H4 (cell line): ENCODE measurements at places on chromosomes 16 and 17. TPM values are rescaled to one million over a fixed set of nuclear protein-coding genes. Genes with fewer than 3 reads are reported as not detected.

- DNase-seq: no peak
Measured at GRCh38 chr17:51672065-51672464, 411.7 kb downstream of the UTP18 start.

DNA sequence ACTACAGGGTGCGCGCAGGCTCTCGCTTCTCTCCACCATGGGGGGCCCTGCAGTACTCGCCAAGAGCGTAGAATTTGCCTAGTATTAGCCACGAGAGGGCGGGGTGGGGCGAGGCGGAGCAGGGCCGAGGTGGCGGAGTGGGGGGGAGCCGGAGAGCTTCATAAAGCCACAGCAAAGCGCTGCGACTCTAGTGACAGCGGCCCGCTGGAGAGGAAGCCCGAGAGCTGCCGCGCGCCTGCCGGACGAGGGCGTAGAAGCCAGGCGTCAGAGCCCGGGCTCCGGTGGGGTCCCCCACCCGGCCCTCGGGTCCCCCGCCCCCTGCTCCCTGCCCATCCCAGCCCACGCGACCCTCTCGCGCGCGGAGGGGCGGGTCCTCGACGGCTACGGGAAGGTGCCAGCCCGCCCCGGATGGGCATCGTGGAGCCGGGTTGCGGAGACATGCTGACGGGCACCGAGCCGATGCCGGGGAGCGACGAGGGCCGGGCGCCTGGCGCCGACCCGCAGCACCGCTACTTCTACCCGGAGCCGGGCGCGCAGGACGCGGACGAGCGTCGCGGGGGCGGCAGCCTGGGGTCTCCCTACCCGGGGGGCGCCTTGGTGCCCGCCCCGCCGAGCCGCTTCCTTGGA, at the start of gene TBX21:
TBX21 (plus strand) TSS at position 190 of the 627 bp plus-strand sequence; CDS start at position 409, 219 bp downstream.
- no peak for DNase-seq

GRCh38 chr16:21037736-21038135, 112.9 kb downstream of the DNAH3 start:
- no peak for DNase-seq

DNA sequence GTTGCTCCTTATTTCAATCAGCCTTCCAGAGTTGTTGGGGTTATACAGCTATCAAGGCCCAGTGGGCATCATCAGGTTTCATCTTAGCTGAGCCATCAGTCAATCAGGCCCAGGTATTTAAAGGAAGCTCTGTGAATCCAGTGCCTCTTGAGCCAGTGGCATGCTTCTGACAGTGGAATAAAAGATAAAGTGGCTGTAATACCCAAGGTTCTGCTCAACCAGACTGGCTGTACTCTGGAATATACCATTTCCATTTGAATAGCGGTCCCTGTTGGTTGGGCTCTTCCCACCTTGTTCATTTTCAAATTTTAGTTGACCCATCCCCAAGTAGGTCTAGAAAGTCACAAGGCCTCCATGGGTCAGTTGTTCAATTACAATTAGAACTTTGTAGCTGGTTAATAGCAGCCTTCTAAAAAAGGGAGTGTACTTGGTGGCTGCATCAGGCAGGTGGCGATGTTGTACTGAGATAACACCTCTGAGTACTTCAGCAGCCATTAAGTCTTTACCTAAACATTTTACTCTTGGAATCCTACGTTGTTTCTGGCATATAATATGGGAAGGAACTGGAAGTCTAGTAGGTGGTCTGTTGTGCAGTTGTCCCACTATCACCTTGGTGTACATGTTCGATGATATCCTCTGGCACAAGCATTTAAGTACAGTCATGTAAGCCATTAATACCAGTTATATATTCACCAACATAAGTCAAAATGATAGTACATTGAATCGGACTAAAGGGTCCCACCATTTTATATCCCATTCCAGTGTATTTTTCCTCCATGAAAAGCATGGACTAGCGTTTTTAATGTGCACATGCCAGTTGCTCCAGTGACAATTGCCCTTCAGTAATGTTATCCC, 294.1 kb downstream of the BCAS3 start:
- peak; percentile 64 for DNase-seq

DNA sequence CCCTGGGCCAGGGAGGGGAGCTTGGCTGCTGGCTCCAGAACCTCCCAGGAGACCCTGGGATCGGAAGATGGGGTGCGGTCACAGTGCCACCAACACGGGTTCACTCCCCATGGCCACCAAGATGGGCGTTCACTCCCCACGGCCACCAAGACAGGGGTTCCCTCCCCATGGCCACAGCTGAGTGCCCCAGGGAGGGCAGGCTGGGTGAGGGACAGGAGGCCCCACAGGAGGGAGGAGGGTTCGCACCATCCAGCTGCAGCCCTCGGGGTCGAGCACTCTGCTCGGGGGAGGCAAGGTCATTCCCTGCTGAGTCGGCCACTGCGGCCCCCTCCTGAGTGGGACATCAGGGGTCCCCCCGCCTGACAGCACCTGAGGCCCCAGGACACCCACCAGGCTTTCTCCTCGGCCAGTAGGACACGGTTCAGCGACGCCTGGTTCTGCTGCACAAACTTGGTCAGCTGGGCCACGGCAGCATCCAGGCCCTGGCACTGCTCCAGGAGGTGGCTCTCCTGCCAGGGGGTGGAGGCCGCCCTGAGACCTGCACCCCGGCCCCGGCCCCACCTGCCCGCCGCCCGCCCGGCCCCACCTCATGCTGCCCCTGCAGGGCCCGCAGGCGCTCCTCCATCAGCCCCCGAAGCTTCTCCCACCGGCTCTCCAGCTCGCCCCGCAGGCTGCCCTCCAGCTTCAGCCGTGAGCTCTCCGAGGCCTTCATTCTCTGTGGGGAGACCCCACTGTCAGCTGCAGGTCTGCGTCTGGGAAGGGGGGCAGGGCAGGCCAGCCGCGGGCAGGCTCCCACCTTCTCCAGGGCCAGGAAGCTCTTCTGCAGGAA, 5.9 kb downstream of the CCDC154 start:
- DNase-seq: no peak

DNA sequence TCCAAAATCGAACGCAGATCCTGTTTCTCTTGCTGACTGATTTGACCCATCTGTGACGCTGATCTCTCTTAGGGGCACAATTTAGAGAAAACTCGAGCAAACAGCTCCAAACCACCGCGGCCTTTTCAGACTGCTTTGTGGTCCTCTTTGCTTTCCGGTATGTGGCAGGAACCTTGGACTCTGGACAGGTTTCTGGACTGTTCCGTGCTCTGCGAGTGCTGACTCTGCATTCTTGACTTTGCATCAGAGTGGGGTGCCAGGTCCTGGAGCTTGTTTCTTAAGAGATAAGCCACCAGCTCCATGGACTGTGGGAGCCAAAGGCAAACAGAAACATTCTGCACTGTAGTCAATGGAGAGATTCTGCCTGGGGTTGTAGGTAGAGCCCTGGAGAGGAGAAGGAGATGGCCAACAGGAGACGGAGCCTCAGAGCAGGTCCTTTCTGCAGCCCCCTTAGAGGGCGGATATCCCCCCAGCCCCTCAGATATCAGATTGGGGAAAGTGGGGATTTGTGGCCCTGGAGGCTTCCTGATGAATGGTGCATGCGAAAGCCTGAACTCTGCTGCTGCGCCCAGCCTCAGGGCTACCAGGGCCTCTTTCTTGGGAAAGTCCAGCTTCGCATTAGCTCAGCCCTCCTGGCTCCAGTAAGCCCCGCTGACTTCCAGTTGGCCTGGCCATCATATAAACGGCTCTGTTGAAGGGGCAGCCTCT, 65.6 kb downstream of the WIPI1 start:
- no peak for DNase-seq

DNA sequence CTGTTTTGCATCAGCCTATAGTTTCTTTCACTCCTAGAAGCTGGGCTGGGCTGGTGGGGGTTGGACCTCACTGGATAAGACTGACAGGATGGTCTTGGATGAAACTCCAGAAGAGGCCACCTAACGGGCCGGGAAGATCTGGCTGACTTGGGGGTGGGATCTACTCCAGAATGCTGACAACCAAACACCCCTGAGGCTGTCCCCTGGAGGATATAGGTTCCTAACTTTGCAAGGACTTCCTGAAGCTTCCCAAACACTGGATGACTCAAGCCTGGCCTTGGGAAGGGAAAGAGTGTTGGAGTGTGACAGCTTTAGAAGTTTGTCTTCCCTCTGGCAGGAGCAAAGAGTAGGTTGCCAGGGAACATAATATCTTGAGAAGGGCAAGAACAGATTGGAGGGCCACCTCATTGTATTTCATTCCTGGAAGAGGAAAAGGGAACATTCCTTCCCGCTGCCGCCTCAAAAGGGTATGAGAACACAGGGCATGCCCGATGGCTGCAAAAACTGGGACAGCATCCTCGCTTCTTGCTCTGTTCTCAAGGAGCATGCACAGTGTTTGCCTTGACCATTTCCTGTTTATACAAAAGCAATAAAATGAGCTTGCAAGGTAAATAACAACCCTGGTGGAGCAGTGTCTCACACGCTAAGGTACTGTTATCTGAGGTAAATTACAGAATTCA, 6.8 kb upstream of the CYB5B start:
- peak; percentile 95 for DNase-seq

DNA sequence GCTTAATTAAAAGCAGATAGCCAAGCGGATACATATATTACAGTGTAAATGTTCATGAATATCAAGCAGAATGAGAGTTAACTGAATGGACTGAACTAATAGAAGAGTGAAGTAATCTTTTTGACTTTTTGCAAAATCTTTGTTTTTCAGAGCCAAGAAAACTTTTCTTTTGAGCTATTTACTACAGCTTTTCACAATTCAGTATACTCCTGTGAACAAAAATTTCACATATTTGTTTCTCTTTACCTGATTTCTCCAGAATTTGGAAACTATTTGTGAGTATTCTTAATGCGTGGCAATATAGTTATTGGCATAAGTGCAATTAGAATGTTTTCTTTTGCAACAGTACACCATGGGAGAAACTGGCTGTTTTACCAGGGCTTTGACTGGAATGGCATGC, 9.1 kb upstream of the DUXB start:
- no peak for DNase-seq

DNA sequence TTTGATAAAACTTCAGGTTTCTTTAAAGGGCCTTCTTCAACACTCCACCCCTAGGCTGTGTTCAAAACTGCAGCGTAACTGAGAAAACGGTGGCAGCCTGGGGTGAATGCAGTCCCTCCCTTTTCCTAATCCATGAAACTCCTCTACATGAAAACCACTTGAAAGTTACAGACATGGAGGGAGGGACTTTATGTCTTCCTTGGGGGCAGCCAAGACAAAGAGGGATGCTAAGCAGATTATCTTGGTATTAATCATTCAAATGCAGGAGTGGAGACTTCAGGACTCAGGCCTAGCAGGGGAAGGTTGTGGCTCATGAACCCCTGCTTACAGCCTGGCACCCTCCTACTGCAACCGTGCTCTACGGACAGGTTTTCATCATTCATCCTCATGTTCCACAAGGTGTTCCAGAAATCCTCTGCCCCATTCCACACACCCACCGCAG, 46.8 kb downstream of the RNF112 start:
- no peak for DNase-seq

DNA sequence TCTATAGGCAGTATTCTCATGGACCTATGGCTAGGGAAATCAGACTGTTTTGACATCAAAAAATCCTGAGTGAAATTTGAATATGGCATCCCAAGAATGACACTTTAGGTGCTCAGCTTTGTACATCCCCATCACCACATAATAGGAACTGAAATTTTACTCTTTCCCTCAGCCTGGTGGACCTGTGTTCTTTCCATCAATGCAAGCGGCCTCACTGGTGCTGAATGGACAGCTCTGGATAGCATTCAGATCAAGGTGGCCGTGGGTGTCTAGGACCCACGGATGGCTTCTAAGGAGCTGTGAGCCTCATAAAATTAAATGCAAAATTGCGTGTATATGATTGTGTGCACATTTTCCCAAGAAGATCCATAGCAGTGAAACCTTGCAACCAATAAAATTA, 152.6 kb downstream of the MAP2K6 start:
- DNase-seq: no peak

- DNase-seq: no peak
Measured at GRCh38 chr16:87556941-87557459, 45.3 kb upstream of the JPH3 start.

- no peak for DNase-seq
Measured at GRCh38 chr16:6892966-6893365, 439.7 kb upstream of the RBFOX1 start.

DNA sequence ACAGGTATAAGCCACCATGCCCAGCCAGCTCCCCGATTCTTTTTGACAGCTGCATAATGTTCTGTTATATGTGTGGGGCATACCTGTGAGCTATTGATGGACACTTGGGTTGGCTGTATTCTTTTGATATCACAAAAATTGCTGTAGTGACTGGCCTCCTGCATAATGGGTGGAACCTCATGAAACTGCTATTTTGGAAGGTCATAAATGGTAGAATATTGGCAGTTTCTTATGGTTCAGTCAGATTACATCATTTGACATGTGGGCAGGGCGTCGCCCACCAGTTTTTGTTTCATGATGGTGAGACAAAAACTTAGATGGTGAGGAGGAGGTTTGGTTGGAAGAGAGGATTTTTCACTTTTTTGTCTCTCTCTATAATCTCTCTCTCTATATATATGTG, 26.7 kb upstream of the POLR3E start:
- no peak for DNase-seq

GRCh38 chr16:59634004-59634579, 900.0 kb upstream of the GOT2 start:
- DNase-seq: no peak

GRCh38 chr16:81610144-81610842, 165.7 kb downstream of the CMIP start:
- DNase-seq: no peak

DNA sequence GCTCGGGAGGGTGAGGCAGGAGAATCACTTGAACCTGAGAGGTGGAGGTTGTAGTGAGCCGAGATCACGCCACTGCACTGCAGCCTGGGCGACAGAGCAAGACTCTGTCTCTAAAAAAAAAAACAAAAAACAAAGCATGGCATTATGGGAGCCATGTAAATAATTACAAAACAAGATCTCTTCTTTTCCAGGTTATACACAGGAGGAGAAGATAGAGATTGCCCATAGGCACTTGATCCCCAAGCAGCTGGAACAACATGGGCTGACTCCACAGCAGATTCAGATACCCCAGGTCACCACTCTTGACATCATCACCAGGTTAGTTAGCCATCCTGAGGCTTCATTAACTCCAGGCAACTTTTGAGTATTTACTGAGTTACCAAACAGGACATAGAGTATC, 52.1 kb upstream of the ABCC11 start:
- no peak for DNase-seq

- DNase-seq: no peak
Measured at GRCh38 chr17:10875430-10875851, 37.6 kb upstream of the PIRT start.

DNA sequence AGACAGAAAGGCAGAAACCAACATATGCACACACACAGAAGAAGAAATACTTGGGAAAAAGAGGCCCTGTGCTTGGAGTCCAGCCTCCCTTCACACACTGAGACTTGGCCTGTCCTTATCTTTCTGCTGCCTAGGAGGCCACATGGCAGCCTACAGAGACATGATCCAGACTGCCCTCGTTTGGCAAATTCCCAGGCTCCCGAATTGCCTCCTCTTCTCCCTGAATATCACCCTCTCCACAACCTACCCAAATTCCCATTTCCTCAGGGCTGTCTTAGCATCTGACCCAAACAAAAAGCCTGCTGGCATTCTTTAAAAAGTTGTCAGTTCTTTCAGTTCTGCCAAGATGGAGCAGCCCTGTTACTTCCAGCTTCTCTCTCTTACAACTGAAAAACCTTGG, 59.8 kb downstream of the DNAH17 start:
- DNase-seq: no peak

Gene TMEM106A
- 1.7 and 2.4 TPM in 2 replicates for total RNA-seq

Gene ZP2
- total RNA-seq: not detected in 2 replicates

Gene PIGW
- 10.3 and 11.8 TPM in 2 replicates for total RNA-seq

Gene ZMYND15
- not detected in 2 replicates for total RNA-seq

Gene OR1A1
- not detected in 2 replicates for total RNA-seq

Gene CDH3
- total RNA-seq: not detected in 2 replicates

Gene PRR35
- total RNA-seq: not detected in 2 replicates
